Lower leg skin (tissue), 4 donors: ENCODE measurements at places on chromosomes 7 and 10.

GRCh38 chr10:2076528-2076927 is 339.2 kb upstream of the ADARB2 start:
- no peak for DNase-seq

DNA sequence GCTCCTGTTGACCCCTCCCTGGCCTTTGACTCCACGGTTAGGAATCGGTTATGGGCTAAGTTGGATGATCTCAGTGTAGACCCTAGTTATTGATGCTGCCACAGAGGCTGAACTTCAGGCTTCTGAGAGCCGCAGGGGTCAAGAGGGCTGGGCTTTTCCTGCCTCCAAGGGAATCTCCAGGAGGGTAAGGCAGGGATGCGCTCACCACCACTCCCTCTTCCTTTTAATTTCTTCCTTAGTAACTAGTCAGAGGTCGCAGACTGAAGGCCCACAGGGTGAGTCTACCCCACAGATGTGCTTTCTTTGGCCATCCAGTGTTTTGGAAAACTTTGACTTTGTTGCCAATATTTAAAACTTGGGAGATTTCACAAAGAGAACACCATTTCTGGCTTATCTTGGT is 151.0 kb upstream of the TCF7L2 start:
- DNase-seq: peak; percentile 63

- DNase-seq: no peak
Measured at GRCh38 chr7:156111-157007, 36.0 kb upstream of the FAM20C start.

- no peak for DNase-seq
Measured at GRCh38 chr10:115989621-115990020, 283.4 kb downstream of the GFRA1 start.

DNA sequence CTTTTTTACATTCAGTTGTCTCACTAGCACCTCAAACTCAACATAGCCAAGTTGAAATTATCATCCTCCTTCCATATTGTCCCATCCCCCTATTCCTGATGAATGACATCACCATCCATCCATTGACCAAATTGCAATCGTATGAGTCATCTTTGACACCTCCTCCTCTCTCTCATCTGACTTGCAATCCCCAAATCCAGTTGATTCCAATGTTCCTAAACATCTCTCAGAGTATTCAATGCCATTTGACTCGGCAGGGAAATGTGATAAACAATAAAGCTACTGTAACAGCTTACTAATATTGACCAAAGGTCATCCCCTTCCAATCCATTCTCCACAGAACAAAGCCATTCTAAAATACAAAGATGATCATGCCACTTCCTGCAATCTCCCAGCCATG is 1047.8 kb downstream of the NRG3 start:
- no peak for DNase-seq
